ENCODE measurements at places on chromosomes 3 and 15.

DNA sequence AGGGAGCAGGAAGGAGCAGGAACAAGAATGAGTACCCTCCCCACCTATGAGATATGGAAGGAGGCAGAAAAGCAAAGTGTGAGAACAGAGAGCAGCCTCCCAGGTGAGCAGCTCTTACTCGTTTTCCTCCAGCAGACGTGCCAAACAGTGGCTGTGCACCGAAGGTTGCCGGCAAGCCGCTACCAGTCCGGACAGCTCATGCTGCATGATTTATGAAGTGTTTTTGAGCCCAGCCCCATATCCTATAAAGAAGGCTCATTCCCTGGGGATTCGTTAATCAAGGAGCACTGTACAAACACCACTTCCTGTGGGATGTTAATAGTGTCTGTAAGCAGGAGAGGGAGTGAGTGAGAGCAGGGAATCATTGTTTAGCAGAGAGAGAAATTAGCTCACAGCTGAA lies 118.3 kb upstream of the FOXB1 start:
- peak; percentile 87 for DNase-seq

DNA sequence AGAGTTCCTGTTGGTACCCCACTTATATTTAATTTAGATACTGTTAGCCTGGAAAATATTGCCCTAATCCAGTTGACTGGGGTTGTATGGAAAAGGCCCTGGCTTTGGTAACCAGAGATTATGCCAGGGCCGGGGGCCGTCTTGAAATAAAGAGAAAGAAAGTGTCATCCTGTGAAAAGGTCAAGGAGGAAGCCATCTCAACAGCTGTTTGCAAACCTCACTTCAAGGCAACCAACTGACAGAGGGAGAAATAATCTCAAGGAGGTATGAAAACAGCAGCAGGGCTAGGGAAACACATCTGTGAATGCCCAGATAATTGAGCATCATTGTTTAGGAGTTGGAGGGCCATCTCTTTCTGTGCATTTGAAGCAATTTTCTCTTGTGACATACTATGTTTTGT lies 190.8 kb downstream of the SUCLG2 start:
- DNase-seq, result no peak

GRCh38 chr3:114746502-114746901 lies 400.6 kb downstream of the ZBTB20 start:
- DNase-seq, result no peak

GRCh38 chr3:122623031-122623829 lies 45.8 kb downstream of the PARP15 start:
- no peak for DNase-seq

GRCh38 chr3:142888481-142889211 lies at the start of gene PCOLCE2:
TSS of gene PCOLCE2 (minus strand) at chr3:142889083. CDS start at chr3:142888896, 187 bp downstream.
- DNase-seq, result peak; percentile 87

DNA sequence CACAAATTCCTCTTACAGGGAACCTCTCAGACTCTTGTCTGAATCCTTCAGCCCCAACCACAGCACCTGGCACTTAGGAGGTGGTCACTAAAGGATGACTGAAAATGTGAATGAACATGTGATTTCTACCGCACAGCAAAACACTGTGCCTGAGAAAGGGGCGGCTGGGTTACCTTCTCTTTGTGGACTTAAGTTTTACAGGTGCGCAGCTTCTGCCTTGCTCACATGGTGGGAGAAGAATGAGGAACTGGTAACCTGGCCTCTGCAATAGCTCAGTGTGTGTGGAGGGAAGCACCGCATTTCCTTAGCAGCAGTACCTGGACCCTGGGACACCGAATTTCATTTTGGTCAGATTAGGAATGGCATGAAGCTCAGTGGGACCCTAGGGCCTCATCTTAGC lies 9.8 kb upstream of the ETV5 start:
- no peak for DNase-seq

DNA sequence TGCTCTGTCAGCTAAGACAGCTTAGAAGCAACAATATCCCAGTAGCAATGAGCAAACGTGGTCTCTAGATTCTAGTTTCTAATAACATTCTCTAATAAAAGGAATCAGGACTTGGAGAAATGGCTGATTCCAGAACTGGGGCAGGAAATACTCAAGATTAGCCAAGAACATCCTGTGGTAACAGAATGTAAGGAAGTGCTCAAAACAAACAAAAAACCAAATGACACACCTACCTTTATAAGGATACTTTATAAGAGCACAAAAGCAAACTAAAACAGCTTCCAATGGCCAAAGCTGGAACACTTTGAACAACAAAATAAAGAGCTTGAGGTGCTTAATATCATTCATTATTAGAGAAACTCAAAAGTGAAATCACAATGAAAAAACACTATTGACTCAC lies 33.1 kb upstream of the EIF5A2 start:
- no peak for DNase-seq

GRCh38 chr3:128584412-128585020 lies 66.1 kb downstream of the RPN1 start:
- peak; percentile 94 for DNase-seq

DNA sequence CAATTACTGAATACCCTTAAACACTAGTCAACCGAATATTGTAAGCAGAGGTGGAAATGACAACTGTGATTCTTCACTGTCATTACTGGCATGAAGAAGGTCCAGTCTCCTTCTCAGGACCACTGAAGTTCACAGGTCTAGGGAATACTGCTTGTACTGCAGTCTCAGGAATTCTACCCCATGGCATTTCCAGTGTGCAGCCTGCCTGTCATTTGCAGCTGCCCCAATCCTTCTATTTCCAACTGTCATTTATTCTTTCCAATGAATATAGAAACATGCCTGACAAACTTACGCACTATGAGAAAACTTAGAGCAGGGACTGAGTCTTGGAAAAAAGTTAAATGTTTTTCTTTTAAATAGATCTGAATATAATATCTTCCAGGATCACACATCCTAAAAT lies 308.0 kb upstream of the THBS1 start:
- no peak for DNase-seq

GRCh38 chr3:114318295-114318694 lies 24.5 kb downstream of the TIGIT start:
- no peak for DNase-seq

Data from NCI-H1417 (cell line).